ENCODE measurements at places on chromosomes 6 and 20.

- peak; percentile 76 for DNase-seq
These were observed 55.1 kb downstream of the IRF4 start for GRCh38 chr6:446418-447366.

GRCh38 chr20:25257130-25257529 is 9.2 kb downstream of the PYGB start:
- no peak for DNase-seq

GRCh38 chr6:27668442-27669294 is 195.8 kb upstream of the ZNF184 start:
- no peak for DNase-seq

GRCh38 chr20:57960803-57961575 is 251.2 kb upstream of the PMEPA1 start:
- no peak for DNase-seq

- no peak for DNase-seq
These were observed 29.4 kb downstream of the RAET1L start for GRCh38 chr6:149995971-149996370.

DNA sequence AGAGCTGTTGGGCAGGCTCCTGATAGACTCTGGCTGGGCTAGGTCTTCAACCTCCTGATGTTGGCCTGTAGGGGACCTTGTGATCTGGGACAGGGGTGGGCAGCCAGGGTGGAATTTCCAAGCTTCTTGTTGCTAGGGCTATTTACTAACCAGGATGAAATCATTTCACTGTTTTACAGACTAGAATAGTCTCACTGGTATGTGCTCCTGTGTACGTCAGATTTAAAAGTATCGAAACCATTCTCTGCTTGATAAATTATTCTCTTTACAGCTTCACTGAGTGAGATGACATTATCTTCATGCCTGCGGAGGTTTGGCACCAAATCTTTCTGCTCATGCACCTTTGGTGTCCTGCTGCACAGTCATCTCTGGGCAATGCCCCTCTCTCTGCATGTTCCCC is 10.9 kb downstream of the EDN1 start:
- DNase-seq, result no peak

GRCh38 chr20:61449916-61450315 is 197.9 kb downstream of the CDH4 start:
- no peak for DNase-seq

DNA sequence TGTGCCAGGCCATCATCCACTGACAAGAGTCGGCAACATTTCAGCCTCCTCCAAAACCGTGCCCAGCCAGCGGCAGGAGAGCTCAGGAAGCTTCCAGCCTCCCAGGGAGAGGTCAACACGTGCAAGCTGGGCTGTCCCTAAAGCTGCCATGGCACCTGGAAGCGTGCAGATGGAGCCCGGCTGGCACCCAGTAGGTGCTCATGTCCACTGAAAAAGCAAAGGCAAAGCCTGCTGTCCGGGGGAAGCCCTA is 14.4 kb upstream of the TLDC2 start:
- DNase-seq, result no peak

- DNase-seq, result no peak
These were observed 2.0 kb downstream of the HLA-F start for GRCh38 chr6:29724937-29725869.

- DNase-seq, result no peak
These were observed 155.0 kb downstream of the CFAP61 start for GRCh38 chr20:20207291-20207690.

- DNase-seq, result no peak
These were observed 256.9 kb upstream of the PLCB4 start for GRCh38 chr20:8811801-8812594.

GRCh38 chr6:158769234-158769770 is 49.9 kb downstream of the EZR start:
- no peak for DNase-seq

GRCh38 chr6:2938632-2939083 is 32.7 kb downstream of the SERPINB6 start:
- DNase-seq, result no peak

DNA sequence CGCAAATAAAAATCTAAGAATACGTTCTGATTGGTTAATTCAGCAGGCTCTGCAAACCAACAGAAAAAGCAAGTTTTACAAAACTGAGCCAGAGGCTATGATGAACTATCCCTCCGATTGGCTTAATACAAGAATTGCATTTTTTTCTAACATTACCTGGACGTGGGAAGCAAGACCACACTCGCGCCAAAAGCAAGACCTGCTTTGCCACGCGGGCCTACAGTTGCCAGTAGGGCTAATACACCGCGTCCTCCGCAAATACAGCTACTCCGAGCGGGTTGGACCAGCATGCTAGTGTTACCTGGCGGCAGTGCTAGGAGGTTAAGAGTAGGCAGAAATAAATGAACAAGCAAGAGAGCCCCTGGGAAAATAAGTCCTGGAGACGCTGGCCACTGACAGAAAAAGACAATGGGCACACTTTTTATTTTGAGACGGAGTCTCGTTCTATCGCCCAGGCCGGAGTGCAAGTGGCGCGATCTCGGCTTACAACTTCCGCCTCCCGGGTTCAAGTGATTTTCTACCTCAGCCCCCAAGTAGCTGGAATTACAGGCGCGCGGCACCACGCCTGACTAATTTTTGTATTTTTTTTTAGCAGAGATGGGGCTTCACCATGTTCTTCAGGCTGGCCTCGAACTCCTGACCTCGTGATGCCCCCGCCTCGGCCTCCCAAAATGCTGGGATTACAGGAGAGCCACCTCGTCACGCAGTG is 131.9 kb upstream of the BTN3A2 start:
- DNase-seq, result no peak

- DNase-seq, result no peak
These were observed 42.5 kb downstream of the CPXM1 start for GRCh38 chr20:2757969-2758368.

DNA sequence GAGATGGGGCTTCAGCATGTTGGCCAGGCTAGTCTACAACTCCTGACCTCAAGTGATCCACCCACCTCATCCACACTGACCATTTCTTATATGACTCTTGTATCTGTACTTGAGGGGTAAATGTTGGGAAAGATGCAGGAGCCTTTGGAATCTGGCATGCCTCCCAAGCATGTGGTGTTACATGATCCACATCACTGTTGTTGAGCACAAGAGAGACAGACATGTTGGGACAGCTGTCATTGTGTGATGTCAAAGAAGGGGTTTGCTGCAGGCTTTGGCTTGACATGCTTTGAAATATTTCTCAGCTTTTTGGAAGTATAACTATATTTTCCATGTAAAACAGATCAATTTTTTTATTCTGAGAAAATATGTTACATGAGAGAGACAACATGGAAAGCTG is 139.9 kb downstream of the MOXD1 start:
- DNase-seq, result no peak

DNA sequence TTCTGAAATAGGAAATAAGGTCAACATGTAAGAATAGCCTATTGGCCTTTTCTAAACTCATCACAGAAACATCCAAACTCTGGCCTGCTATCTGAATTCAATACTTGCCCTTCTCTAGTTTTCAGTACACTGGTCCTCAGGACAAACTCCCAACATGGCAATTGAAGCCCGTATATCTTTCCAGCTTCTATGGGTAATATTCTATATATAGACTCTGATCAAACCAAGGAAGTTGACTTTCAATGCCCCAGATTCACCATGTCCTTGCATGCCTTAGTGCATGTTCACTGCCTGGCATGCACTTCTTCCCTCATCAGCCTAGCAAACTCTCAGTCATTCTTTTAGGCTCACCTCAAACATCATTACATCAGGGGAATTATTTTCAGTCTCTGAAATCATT is 73.2 kb downstream of the RSPO3 start:
- no peak for DNase-seq

- no peak for DNase-seq
These were observed 250.1 kb downstream of the ATXN1 start for GRCh38 chr6:16511040-16511660.

DNA sequence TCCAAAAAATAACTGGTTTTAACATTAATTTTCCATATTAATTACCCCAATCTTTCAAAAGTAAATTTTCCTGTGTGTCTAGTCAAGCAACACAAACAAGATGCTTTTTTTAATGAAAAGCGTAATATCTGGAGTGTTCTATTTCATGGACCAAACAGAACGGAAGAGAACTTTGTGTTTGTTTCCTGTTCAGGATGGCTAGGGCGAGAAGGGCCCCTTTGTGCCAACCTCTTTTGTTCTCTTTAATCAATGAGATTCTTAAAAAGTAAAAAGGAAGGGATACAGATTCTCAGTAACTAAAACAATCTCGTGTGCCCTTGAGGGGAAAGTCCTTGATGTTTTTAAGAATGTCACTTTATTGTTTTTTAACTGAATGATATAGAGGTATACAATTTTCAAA is 55.7 kb downstream of the GNAS start:
- no peak for DNase-seq

GRCh38 chr6:98036344-98036923 is 753.4 kb upstream of the MMS22L start:
- DNase-seq, result no peak

- peak; percentile 56 for DNase-seq
These were observed 11.7 kb upstream of the MAPK13 start for GRCh38 chr6:36118550-36119107.

DNA sequence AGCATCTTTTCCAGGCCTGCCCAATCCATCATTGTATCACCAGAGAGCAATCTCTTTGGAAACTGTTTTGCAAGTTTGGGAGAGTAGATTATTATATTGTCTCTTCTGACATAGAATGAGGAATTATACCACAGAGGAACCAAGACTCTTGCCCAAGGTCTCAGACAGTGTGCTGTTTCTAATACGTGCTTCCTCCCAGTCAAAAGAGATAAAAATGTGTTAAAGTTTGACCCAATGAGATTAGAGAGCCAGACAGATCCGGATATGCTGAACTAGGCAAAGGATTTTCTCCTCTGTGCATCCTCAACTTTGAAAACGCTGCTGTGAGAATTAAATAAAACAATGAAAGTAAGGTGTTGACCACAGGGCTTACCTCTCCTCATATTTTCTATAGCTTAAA is 18.6 kb upstream of the NT5E start:
- DNase-seq, result no peak

DNA sequence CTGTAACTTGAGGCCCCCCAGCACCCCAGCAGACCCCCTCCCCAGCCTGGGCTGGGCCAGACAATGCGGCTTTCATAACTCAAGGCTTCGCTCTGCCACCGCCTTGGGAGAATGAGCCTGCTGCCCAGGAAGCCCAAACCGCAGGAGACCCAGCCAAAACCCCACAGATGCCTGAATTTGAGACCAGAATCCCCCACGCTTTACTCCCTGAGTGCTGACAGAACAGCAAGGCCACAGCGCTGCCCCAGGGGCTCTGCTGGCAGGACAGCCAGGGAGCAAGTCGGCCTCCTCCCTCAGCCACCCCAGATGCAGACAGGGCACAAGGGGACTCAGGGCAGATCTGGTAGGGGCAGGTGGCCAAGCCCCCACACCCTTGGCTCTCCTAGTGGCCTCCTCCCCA is 2.2 kb downstream of the MDFI start:
- no peak for DNase-seq

DNA sequence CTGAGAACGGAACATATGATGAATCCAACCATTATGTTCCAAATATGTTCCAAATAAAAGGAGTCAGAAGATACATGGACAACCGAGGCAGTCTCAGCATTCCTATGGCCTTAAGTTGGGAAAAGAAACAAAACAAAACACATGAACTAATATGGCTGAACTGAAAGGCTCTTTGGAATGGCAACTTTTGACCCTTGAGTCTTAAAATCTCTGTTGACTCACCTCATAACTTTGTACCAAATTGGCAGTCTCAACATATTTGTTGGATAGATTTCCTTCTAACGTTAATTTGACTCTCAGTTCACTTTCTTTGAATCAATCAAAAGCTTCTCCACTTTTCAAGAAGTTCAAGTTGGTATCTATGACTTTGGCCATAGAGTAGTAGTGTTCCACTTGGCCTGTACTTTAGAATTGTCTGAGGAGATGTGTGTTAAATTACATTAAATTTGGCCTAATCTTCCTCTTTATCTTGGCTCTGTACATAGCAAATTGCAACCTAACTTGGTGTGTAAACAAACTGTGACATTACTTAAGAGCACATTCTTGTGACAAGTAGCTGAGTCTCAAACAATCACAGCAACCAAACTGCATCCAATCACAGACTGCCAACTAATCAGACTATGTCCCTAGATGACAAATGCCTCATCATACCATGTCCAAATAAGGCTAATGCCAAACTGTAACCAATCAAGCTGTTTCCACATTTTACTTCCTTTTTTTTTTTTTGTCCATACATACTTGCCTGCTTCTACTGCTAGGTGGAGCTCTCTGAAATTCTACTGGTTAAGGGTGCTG is 208.8 kb downstream of the BMP2 start:
- no peak for DNase-seq
